ENCODE measurements at places on chromosomes 6 and 20. TPM values are rescaled to one million over a fixed set of nuclear protein-coding genes. Genes with fewer than 3 reads are reported as not detected.

C6orf15 gene
- polyA plus RNA-seq = not detected

- H3K4me1 ChIP-seq = peaks cover 62% of the 10 kb centered on the region
- H3K27me3 ChIP-seq = no peaks in the 10 kb centered on the region
- DNase-seq = no peak
- no peaks in the 10 kb centered on the region for H3K36me3 ChIP-seq
These were observed 63.3 kb downstream of the FAM50B start for GRCh38 chr6:3912361-3913076.

PRDM1 gene
- polyA plus RNA-seq = 48.7 TPM

DNA sequence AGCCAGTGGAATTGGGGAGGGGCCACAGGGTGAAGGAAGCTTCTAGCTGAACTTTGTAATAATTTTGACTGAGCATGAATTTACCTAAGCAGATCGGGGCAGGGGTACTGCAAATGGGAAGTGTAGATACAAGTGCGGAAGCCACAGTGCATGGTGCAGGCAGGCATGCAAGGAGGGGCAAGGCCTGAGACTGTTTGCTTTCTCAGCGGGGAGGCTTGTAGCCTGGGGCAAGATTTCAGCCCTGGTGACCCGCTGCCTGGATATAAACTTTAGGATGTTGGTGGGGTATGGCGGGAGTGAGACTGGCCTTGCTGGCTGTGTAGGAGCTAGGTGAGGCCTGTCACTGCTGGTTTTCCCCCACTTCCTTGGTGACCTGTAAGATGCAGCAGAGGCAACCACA is 266.4 kb upstream of the PREP start:
- H3K27me3 ChIP-seq = no peaks in the 10 kb centered on the region
- no peak for DNase-seq
- no peaks in the 10 kb centered on the region for H3K36me3 ChIP-seq

Data from large intestine (tissue), 12 donors.